ENCODE measurements at places on chromosomes 7 and 10.

DNA sequence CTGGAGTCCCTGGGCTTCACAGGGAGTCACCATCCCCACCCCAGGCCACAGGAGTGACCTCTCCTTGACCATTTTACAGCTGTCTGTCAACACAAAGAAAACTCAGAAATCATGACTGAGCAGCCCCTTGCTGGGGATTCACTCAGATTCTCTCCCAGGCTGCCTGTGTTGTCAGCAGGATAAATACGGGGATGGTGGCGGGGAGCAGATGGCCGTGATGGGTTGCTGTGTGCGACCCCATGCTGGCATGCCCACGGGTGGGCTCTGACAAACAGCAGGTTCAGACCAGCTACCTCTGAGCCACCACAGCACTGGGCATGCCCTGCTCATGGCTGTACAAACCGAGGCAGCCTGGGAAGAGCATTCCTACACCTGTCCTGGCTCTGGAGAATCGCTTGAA is 136.1 kb downstream of the SLIT1 start:
- DNase-seq, result no peak

- DNase-seq, result no peak
Observed at GRCh38 chr7:84847038-84847437, 339.8 kb downstream of the SEMA3D start.

GRCh38 chr7:15602236-15602635 is 40.4 kb upstream of the AGMO start:
- no peak for DNase-seq

- no peak for DNase-seq
Observed at GRCh38 chr10:43000651-43001426, 76.0 kb upstream of the RET start.

DNA sequence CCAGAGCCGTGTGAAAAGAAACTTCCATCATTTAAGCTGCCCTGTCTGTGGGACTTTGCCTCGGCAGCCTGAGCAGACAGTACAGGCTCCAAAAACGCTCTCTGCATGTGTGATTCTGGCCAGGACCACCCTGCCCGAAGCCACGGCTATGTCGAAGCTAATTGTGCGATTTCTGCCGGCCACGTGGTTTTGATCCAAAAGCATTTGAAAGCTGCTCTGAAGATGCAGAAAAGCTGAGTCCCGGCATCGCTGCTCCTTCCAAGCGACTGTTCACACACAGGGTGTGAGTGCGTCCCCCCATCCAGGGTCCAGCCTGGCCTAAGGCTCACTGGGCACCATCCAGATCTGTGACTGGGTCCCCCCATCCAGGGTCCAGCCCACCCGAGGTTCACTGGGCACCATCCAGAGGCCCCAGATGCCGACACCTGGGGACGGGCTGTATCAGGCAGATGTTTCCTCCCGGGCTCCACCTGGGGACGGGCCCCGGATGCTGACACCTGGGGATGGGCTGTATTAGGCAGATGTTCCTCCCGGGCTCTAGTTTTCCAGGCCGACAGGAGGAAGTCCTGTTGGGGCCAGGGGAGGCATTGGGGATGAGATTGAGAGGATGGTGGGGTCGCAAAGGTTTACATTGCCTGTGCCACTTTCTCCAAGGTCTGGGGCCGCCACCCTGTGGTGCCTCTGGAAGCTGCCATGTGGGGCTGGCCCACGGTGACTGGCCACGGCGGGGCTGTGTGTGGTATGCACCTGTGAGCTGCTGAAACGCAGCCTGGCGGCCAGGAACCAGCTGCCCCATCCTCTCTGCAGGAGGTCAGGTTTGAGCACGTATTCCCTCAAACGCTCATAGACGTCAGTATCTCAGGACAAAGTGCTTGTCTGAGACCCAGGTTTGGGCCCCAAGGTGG is 527.4 kb downstream of the DNAJB6 start:
- no peak for DNase-seq

DNA sequence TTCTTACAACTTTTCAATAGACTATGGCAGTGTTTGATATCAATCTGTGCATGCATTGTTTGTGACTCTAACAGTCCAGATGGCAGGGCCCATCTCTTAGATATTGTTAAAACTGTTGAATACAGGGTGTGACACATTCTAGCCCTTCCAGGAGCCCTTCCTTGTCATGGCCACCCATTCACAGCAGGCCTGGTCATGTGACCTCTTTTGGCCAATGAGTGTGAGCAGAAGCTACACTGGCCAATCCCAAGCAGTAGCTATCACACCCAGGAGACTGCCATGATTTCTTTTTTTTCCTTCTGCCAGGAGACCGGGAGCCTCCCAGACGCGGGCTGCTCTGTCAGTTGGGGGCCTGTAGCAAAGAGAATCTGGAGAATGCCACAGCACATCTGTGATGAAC is 655.4 kb upstream of the MKI67 start:
- no peak for DNase-seq

- DNase-seq, result no peak
Observed at GRCh38 chr10:61411706-61412105, 41.5 kb downstream of the TMEM26 start.

GRCh38 chr7:24039991-24040624 is 243.9 kb upstream of the NPY start:
- DNase-seq, result no peak

- DNase-seq, result no peak
Observed at GRCh38 chr10:109071539-109071938, 851.8 kb downstream of the XPNPEP1 start.

- DNase-seq, result no peak
Observed at GRCh38 chr7:68562323-68562899, 1035.9 kb upstream of the AUTS2 start.

GRCh38 chr10:34574353-34574934 is 240.7 kb downstream of the PARD3 start:
- DNase-seq, result no peak

GRCh38 chr10:21488246-21488956 is 37.1 kb downstream of the SKIDA1 start:
- no peak for DNase-seq

- no peak for DNase-seq
Observed at GRCh38 chr10:85926986-85927385, 439.6 kb downstream of the GRID1 start.

GRCh38 chr7:151779255-151779654 is 97.7 kb downstream of the PRKAG2 start:
- DNase-seq, result no peak

GRCh38 chr10:132309471-132309865 is 1.7 kb upstream of the STK32C start:
- no peak for DNase-seq

DNA sequence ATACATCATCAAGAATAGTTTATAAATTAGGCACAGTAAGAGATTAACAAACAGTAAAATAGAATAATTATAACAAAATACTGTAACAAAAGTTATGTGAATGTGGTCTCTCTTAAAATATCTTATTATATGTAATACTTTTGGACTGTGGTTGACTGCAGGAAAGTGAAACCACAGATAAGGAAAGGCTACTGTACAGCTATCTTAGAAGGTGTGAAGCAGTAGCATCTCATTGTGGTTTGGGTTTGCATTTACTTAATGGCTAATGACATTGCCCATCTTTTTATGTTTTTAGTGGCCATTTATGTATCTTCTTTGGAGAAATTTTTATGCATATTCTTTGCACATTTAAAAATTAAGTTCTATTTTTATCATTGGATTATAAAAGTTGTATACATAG is 296.4 kb upstream of the MAGI2 start:
- no peak for DNase-seq

GRCh38 chr7:101815826-101816594 is 1.4 kb upstream of the CUX1 start:
- no peak for DNase-seq

DNA sequence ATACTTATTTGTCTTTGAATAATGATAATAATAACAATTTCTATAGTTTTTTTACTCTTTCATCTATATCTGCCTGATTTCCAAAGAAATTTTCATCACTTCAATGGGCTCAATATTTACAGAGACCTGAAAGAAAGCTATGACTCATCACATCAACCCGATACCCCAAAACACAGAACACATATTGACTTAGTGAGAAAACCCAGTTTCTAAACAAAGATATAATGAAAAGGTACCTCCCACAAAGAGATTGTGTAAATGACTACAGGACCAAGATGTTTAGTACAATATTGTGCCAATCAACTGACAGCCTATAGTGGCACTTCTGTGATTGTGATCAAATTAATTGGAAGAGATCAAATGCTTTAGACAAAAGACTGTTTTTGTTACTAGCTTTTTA is 133.9 kb downstream of the PCDH15 start:
- DNase-seq, result no peak

- DNase-seq, result no peak
Observed at GRCh38 chr10:132881186-132881920, 61.0 kb downstream of the CFAP46 start.

DNA sequence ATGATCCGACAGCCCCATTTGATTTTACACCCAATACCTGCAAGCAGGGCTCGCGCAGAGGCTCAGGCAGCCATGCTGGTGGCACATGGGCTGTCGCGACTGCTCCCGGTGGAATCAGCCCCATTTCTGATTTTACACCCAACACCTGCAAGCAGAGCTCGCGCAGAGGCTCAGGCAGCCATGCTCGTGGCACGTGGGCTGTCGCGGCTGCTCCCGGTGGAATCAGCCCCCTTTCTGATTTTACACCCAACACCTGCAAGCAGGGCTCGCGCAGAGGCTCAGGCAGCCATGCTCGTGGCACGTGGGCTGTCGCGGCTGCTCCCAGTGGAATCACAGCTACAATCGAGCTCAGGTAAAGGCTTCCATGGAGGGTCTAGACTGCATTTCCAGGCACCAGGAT is 244.1 kb downstream of the PTPRN2 start:
- DNase-seq, result no peak

GRCh38 chr10:82161264-82161663 is 286.3 kb downstream of the NRG3 start:
- no peak for DNase-seq

DNA sequence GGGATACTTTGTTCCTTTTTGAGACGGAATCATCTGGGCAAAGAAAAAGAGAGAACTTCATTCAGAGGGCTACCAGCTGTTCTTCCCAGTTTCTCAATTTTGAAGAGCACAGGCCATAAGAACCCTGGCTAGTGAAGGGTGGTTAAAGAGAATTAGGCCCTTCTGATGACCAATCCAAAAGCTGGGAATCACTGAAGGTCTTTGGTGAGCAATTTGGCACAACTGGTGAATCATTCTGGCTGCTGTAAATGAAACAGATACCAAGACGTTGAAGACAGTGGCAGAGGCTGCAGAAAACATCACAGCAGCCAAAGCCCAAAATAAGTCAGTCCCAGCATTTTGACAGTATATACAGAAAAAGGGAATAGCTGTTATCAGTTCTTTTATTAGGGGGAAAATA is 5.1 kb downstream of the RAPGEF5 start:
- no peak for DNase-seq

- no peak for DNase-seq
Observed at GRCh38 chr7:132576721-132577085, 433 bp upstream of the PLXNA4 start.

GRCh38 chr7:37027104-37027503 is 302.8 kb upstream of the AOAH start:
- DNase-seq, result no peak

GRCh38 chr10:76026176-76026771 is 594.9 kb downstream of the LRMDA start:
- DNase-seq, result no peak

GRCh38 chr10:73414230-73414945 is 530 bp upstream of the ANXA7 start:
- no peak for DNase-seq

GRCh38 chr7:70645279-70645678 is 486.7 kb upstream of the GALNT17 start:
- no peak for DNase-seq

- DNase-seq, result no peak
Observed at GRCh38 chr7:110943701-110944345, 147.1 kb upstream of the LRRN3 start.

- DNase-seq, result no peak
Observed at GRCh38 chr10:132811891-132812481, 26.0 kb upstream of the NKX6-2 start.

GRCh38 chr10:120945801-120946302 is 94.7 kb downstream of the WDR11 start:
- no peak for DNase-seq
